ENCODE measurements at places on chromosomes 5 and 9.
A peak's percentile ranks its signal among the peaks of the same experiment; 100 is the strongest.

DNA sequence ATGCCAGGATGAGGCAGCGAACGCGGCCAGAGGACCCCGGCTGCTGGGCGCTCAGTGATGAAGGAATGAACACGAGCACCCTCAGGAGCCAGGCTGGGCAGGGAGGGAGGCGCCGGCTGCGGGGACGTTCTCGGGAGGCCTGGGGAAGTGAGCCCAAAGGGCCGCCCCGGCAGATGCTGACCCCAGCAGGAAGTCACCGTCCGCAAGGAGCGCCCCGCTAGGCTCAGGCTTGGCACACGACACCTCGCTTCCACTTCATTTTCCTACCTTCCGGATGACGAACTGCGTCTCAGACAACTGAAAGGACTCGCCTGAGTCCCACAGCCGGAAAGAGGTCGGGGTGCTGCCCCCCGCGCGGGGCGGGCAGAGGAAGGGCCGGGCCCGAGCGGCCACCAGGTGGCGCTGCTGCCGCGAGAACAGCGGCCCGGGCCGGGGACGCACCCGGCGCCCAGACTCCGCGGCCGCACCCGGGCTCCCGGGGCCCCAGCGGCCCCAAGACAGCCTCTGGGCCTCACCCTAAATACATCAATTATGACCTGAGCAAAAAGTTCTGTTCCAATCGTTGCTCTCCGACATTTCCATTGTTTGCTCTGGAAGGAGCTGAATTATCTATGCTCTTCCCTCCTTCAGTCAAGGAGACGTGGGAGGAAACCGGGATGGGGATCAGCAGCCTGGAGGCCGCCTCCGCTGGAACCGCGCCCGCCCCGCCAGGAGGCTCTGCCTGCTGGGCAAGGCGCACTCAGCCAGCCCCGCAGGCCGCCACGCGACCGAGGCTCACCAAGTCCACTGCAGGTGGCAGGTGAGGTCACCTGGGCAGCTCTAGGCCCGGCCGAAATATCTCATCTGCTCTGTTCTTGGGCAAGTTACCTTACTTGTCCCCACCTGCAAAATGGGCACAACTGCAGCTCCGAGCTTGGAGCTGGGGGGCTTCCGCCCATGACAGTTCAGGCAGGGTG is 107.0 kb downstream of the ZNF354C start:
- no peak for DNase-seq

GRCh38 chr5:181161534-181162175 is 14.3 kb downstream of the OR2V2 start:
- no peak for DNase-seq

DNA sequence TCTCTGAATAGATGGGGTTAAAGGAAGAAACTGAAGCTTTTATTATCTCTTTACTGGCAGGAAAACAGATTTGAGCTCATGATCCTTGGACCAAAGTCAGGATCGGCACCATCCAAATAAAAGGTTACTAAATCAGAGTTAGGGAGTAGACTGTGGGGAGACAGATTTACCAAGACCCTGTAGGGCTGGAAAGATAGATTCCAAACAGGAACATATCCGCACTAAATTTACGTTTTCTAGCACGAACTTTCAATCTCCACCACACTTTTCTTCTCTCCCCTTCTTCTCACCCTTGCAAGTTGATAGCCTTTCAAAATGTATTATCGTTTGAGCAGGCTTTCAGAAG is 120.0 kb upstream of the HMHB1 start:
- no peak for DNase-seq

DNA sequence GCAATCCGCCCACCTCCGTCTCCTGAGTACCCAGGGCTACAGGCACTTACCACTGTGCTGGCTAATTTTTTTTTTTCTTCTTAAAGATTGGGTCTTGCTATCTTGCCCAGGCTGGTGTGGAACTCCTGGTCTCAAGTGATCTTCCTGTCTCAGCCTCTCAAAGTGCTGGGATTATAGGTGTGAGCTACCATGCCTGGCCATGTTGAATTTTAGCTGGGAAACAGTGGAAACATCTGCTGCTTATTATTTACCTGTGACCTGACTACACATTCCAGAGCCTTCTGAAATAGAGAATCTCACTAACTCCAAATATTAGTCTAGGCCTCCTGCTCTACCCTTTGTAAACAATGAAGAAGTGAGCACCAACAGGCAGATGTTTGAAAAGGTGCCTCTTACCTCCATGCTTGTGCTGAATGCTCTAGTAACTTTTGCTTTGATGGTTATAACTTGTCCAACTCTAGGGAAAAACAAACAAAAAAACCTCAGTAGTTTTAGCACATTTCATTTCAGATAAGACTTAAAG is 22.5 kb downstream of the ACOT12 start:
- no peak for DNase-seq

- DNase-seq, result no peak
Measured at GRCh38 chr9:1057910-1058309, 7.8 kb downstream of the DMRT2 start.

GRCh38 chr5:132951897-132952296 is 11.5 kb downstream of the AFF4 start:
- DNase-seq, result no peak

DNA sequence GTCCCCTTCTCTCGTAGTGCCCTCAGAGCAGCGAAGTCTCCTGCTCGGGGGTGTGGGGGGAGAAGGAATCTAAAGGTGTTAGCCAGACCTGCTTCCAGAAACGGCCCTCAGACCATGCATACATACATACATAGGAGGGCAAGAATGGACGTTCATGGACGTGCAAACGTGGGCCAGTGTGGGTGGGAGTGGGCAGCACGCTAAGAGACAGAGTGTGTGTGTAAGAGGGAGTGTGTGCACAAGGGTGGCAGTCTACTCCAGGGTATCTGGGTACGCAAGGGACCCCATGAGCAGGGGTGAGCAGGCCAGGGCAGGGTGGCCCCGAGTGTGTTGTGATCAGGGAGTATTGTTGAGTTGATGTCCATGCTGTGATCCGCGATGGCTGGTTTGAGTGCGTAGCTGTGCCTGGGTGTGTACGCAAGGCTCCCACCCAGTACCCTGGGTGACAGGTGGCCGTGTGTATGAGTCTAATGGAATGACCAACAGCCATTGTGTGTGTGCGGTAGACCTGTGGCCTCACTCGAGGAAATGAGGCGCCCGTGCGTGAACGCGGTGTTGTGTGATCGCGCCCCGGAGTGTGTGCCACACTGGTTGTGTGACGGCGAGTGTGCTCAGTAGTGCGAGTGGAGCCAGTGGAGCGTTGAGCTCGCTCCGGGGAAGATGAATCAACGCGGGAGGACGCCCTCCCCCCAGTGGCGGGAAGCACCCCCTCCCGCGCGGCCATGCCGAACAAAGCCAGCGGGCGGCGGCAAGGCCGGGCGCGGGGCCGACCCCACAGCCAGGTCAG is 826 bp downstream of the GPRIN1 start:
- no peak for DNase-seq

DNA sequence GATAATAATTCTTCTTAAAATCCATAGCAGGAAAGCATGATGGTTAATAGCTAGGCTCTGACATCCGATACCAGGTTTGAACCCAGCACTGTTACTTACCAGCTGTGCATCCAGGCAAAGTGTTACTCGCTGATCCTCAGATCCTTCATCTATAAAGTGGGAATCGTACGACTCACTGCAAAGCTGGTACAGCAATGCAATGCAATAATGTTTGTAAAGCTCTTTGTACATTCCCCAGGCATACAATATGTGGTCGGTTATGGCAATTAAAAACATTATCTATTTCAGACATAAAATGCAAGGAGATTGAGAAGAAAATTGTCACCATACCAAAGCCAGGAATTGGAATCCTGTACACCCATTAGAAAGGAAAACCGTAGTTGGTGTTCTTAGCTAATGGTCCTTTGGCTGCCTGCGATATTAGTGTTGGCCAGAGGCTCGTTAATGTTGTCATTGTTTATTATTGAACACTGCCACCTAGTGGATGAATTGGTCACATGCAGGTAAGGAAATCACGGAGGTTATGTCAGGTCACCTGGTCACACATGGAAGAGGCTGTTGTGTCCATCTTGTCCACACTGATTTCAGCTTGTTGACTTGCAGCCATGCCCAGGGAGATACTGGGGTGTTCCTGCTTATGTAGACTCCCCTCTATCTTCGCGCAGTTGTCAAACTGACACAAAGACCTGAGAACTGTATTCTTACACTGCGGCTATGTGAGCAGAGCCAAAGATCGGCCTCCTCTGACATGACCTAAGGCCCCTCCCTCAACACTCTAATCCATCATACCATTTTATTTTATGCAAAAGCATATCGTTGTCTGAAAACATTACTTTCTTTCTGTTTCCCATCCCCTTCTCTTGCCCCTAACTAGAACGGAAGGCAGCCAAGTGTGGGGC is 87.5 kb upstream of the PPP2R2B start:
- peak; percentile 14 for DNase-seq

DNA sequence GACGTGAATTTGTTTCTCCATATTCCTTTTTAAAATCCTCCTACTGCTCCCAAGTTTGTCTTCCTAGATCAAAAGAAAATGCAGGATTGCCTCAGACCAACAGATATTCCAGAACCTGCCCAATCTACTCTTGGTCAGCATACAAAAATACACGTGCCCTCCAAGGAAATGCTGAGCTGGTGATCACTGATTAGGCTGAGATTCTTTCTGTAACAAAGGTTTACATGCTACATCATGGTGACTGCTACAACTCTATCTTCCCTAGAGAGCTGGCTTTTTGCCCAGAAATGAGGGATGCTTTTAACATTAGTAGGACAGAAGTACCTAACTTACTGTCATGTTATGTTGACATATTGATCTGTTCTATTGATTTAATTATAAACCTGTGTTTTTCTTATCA is 35.5 kb downstream of the OR2Y1 start:
- DNase-seq, result no peak

DNA sequence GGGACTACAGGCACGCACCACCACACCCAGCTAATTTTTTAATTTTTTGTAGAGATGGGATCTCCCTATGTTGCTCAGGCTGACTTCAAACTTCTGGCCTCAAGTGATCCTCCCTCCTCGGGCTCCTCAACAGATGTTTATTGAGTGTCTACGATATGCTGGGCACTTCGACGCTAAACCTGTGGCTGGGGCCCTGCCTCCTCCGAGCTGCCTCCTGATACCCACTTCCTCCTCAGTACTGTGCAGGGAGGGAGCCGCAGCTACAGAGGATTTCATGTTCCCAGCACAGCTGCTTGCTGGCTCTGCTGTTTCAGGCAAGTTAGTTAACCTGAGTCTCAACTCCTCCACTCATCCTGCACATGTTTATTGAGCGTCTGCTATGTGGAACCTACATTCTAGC is 9.6 kb downstream of the AIF1L start:
- DNase-seq, result no peak

GRCh38 chr9:116151966-116152381 is 1.6 kb upstream of the PAPPA start:
- DNase-seq, result no peak

GRCh38 chr9:137127301-137128157 is 11.4 kb upstream of the GRIN1 start:
- no peak for DNase-seq

GRCh38 chr9:135108831-135109510 is 21.5 kb downstream of the OLFM1 start:
- no peak for DNase-seq

- DNase-seq, result no peak
Measured at GRCh38 chr9:100473276-100474081, 530 bp downstream of the TMEFF1 start.

DNA sequence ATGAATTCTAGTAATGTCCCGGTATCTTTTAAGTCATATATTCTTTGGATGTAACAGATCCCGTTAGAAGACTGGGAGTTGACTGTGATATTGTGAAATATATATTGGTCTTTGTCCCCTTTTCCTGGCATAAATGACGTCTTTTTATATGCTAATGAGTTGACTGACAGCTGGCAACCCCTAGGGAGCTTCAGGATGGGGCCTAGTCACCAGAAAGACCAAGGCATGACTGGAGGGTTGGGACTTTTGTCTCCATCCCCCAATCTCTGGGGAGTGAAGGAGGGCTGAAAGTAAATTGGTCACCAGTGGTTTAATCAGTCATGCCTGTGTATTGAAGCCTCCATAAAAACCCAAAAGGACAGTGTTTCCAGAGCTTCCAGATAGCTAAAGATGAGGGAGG is 241.6 kb downstream of the PJA2 start:
- no peak for DNase-seq

DNA sequence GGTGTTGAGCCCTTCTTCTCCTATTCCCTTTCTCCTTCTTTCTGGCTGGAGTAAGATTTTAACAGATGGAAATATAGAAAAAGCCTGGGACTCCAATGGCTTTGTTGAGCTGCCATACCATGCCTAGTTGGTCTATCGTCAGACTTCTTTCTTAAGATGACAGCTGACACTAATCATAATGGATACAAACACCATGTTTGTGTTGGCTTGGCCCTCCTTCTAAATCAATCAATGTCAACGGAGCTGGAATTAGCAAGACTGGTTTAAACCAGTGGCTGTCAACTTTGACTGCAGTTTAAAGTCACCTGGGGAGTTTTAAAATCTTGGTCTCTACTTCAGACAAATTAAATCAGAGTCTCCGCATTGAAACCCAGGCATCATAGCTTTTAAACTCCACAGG is 264.5 kb upstream of the PRR16 start:
- DNase-seq, result no peak

DNA sequence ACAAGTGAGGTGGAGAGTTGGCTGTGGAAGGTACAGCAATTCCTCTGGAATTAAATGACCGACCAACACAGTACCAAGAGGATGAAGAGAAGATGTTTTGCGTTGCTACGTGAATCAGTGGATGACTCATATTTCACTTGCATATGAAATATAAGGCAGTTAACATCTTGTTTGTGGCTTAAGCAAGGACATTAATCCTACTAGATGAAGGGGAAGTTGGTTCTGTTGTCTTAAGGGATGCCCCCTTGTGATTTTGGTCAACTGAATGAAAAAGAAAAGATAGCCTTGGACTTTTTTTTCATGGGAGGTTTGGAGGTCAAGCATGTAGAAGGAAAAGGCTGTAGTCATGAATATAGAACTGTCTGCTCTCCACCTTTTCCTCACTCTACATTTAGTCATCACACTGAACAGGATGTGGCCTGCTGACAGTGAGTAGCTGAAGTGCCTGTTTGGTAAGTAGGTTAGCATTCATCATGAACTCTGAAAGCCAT is 33.9 kb downstream of the VLDLR start:
- no peak for DNase-seq

GRCh38 chr5:139019880-139020279 is 144.7 kb upstream of the LRRTM2 start:
- no peak for DNase-seq

DNA sequence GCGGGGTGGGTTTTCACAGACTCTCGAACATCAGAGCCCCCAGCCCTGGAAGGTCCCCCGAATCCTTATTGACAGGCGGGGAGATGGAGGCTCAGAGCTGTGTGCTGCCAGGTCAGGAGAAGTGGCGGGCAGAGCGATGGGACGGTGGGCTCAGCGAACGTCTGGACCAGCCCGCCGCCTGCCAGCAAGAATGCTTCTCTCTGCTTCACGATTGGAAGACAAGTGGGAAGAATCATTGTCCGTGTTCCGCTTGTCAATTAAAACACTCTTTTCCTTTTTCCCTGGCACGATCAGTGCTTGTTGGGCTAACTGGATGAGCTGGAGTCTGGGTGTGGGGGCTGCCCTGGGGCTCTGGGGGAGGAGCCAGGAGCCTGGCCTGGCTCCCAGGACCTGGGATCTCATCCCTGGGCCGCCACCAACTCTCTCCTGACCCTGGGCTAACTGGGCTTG is 1.6 kb downstream of the COL5A1 start:
- no peak for DNase-seq
